ENCODE measurements at places on chromosomes 7 and 10. TPM values are rescaled to one million over a fixed set of nuclear protein-coding genes. Genes with fewer than 3 reads are reported as not detected.

Gene FAM24A
- not detected for polyA plus RNA-seq

Gene KIF11
- 4.6 TPM for polyA plus RNA-seq

Gene FHIP2A
- 5.2 TPM for polyA plus RNA-seq

Gene OR2A2
- polyA plus RNA-seq = not detected

Gene GHRHR
- polyA plus RNA-seq = 0.33 TPM

Gene PLXNA4
- 0.15 TPM for polyA plus RNA-seq

Gene TAS2R41
- polyA plus RNA-seq = not detected

Gene FMC1
- 42.6 TPM for polyA plus RNA-seq

Gene KIFBP
- 11.1 TPM for polyA plus RNA-seq

Gene IGFBP1
- not detected for polyA plus RNA-seq

Gene FAM25A
- polyA plus RNA-seq = not detected

Gene VWA2
- 1.5 TPM for polyA plus RNA-seq

Gene FRAT1
- 1.9 TPM for polyA plus RNA-seq

Gene KCP
- 1.6 TPM for polyA plus RNA-seq

Gene OR2A1
- not detected for polyA plus RNA-seq

Gene CTAGE8
- not detected for polyA plus RNA-seq

Gene GIMAP8
- 3.2 TPM for polyA plus RNA-seq
